Activated CD4-positive, alpha-beta T cell treated with anti-CD3 and anti-CD28 coated beads, Interleukin-2, amount 10 ng/mL, durations not matched to agents 24 days and 14 days (primary cell): ENCODE measurements at places on chromosomes 2 and 18. TPM values are rescaled to one million over a fixed set of nuclear protein-coding genes. Genes with fewer than 3 reads are reported as not detected.

DNA sequence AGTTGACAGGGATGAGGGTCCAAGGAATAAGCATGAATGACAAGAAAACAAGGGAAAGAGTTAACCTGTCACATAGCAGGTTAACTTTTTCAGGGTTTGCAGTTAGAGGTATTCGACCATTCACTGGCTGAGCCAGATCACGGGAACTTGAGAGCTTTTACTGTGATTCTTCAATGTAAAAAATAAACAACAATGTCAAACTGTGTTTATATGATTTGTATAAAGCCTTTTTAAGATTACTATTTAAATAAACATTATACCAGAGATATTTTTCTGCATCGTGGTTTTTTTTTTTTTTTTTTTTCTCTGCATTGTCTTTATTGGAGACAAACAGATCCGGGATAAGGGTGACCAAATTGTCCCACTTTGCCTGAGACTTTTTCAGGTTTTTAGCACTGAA lies 115.6 kb downstream of the NRP2 start:
- no peaks in the 10 kb centered on the region for H3K4me1 ChIP-seq
- H3K4me3 ChIP-seq = no peak overlapping the region
- H3K36me3 ChIP-seq = no peaks in the 10 kb centered on the region
- H3K27me3 ChIP-seq = peaks cover 2% of the 10 kb centered on the region
- DNase-seq = no peak

GRCh38 chr18:78405763-78406162 lies 573.9 kb upstream of the SALL3 start:
- H3K27ac ChIP-seq = no peak overlapping the region
- H3K27me3 ChIP-seq = peaks cover 6% of the 10 kb centered on the region
- H3K4me1 ChIP-seq = peaks cover 3% of the 10 kb centered on the region
- no peak for DNase-seq

GRCh38 chr18:4352746-4353551 lies 102.2 kb downstream of the DLGAP1 start:
- no peaks in the 10 kb centered on the region for H3K36me3 ChIP-seq
- no peaks in the 10 kb centered on the region for H3K4me1 ChIP-seq
- H3K27ac ChIP-seq = no peak overlapping the region
- no peak for DNase-seq

DNA sequence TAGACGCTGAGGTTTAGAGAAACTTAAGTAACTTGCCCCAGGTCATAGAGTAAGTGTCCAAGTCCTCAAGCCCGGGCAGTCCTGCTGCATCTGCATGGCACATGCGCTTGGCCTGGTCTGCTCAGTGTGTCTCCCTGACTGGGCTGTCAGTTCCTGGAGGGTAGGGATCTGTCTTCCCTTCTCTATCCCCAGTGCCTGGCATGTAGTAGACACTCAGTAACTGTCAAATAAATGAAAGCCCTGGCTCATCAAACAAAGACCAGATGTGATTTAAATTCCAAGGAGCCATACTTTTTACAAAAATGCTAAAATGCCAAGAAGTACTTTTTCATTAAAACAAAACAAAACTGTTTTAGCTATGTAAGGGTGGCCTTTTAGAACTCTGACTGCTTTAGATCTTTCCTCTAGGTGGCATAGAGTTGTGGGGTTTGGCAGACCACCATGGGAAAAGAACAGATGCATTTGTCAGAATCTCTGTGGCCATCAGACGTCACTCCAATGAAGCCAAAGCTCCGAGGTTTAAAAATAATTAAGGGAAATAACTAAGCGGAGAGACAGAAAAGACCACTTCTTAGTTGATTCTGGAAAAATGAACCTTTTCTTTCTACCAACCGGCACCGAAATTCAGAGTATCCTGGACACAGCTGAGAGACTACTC lies 34.0 kb downstream of the EPAS1 start:
- peaks cover 13% of the 10 kb centered on the region for H3K27me3 ChIP-seq
- H3K4me3 ChIP-seq = no peak overlapping the region
- DNase-seq = no peak

DNA sequence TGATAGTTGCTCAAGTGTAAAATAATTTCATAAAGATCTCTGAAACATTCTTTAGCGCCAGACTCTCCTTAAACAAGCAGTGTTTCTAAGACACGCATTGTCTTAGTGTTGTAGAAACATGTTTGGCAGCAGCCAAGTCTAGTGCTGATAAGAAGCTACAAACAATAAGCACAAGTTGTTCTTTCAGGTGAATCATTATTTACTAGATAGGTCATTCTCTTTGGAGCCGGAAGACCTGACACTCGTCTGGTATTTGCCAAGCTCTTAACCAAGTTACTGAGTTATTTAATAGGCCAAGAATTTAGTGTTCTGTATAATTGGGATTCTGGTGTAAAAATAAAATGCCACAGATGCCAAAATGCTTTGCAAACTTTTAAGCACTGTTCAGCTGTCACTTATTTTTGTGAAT lies 852.1 kb downstream of the CPS1 start:
- no peaks in the 10 kb centered on the region for H3K36me3 ChIP-seq
- no peaks in the 10 kb centered on the region for H3K27me3 ChIP-seq
- no peak for DNase-seq
- no peak overlapping the region for H3K27ac ChIP-seq

GRCh38 chr2:85390941-85391669 lies 19.1 kb downstream of the CAPG start:
- peaks cover 33% of the 10 kb centered on the region for H3K36me3 ChIP-seq
- no peaks in the 10 kb centered on the region for H3K27me3 ChIP-seq
- no peak overlapping the region for H3K4me3 ChIP-seq
- H3K27ac ChIP-seq = no peak overlapping the region

Gene RRM2
- 378 and 383 TPM in 2 replicates for total RNA-seq

Gene TRIM43
- total RNA-seq = not detected in 2 replicates
